ENCODE measurements at places on chromosomes 6 and 20. TPM values are rescaled to one million over a fixed set of nuclear protein-coding genes. Genes with fewer than 3 reads are reported as not detected.

Gene NAPB
- polyA plus RNA-seq: 9.2 TPM

Gene ARHGAP40
- polyA plus RNA-seq: 0.86 TPM

Gene LY6G6D
- 0.65 TPM for polyA plus RNA-seq

Gene HLA-DOA
- 3.9 TPM for polyA plus RNA-seq

Gene KCNQ5
- 0.57 TPM for polyA plus RNA-seq

Data from muscle of leg (tissue), 16 donors.